ENCODE measurements at places on chromosomes 11 and 22.

DNA sequence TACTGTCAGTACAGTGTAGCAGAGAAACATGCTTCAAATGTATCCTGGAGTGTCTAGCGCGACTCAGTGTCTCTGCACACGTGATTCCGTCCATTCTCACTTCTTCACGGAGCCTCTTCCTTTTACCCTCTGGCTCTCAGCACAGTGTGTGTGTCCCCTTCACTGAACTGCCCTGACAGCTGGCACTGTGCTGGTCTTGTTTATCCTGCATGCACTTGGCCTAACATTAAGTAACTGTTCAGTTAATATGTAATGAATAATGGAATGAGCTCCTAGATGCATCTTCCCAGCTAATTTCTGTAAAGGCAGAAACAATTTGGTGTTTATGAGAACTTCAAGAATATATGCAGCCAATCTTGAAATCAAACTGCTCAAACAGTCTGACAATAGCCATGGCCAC lies 44.4 kb downstream of the KMT5B start:
- DNase-seq: no peak

- no peak for DNase-seq
Measured at GRCh38 chr11:61362542-61362875, 335 bp downstream of the TMEM138 start.

DNA sequence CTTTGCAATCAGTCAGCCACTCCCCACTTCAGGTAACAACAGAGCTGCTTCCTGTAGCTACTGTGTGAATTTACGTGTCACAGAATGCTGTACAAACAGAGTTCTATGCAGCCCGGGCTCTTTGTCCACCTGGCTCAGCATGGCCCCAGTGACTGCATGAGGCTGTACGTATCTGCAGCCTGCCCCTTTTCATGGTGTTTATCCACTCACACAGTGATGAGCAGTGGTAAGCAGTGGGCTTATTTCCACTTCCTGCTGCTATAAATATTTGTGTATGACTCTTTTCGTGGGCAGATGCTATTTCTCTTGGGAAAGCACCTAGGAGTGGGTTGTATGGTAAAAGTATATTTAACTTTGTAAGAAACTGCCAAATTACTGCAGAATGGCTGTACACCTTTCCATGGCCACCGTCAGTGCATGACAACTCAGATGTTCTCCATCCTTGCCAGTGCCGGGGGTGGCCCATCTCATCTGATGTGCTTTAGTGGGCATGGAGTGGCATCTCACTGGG lies 43.3 kb downstream of the MYEOV start:
- no peak for DNase-seq

GRCh38 chr22:30605449-30606110 lies 1.4 kb upstream of the TCN2 start:
- DNase-seq: no peak

DNA sequence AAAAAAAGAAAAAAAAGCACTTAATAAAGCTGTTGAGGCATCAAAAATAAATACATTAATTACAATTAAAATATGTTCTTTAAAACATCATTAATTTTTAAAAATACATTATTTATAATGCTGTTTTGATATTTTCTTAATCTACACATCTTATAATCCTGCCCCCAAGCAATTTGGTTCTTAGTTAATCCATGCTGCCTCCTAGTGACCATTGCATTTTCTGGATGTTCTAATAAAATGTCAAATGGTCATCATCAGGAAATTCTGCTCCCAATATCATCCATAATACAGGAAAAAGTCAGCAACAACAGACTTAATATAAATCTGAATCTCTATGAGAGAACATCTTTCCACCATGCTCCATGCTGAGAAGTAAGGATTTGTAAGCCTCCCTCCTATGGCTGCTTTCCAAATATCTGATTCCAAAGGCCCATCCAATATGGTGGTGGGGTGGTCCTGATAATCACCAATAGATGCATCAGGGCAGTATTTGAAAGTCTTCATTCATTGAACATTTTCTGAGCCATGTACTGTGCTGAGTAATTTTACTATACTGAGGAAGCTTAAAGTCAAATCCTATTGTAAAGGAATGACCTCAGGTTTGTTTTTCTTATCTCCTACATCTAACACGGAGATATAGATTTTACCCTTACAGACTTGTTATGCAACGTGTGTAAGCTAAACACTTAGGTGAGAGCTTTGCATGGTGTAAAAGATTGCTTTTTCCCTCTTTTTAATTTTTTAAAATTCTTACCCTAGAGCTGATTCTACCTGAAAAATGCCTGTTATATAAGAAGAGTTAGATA lies 124.7 kb upstream of the BMAL1 start:
- DNase-seq: no peak

DNA sequence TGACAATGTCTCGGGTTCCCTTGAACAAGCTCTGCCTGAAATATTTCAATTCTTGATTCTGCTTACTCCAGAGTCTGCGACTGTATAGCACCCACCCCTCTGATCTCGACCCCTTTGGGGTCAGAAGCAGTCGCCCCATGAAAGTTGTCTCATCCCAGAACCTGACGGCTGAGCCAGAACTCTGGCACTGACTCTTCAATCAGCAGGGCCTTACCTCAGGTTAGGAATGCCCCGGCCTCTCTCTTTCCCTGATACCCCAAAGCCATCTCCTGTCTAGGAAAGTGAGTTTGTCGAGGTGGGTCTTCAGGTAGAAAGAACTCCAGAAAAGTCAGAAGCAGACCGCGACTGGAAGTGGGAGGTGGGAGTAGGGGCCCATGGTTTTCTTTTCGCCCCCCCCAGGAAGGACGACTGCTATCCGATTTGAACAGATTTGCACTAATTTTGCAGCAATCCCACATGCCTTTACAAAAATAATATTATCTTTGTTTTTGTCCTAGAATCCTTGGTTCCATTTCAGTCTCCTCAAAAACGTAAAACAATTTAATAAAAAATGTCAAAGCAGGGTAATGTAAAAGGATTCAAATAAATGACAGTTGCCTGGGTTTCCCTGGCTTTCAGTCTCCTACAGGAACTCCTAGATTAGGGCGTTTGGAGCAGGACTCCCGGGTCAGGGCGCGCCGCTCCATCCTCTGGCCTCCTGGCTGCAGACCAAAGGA lies 898 bp upstream of the ROBO3 start:
- DNase-seq: no peak

DNA sequence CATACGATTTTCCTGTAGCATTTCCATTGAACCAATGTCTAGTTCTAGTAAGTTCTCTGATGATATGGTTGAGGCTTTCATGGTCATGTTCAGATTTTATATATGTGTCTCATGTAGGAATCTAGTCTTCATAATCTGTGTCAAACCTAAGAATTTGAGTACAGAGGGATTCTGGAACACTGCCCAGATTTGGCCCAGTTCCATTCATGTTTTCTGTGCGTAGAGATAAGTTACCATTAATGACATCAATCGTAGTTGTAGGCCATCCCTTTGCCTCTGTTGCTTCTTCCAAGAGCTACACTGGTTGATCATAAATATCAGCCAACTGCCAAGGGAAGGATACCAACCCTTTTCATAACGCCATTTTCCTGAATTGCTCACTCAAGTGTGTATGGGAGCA lies 23.3 kb downstream of the ST3GAL4 start:
- DNase-seq: no peak

GRCh38 chr11:66981976-66982578 lies 7.0 kb downstream of the C11orf86 start:
- no peak for DNase-seq

- DNase-seq: no peak
Measured at GRCh38 chr11:2759228-2760195, 59.7 kb upstream of the KCNQ1OT1 start.

DNA sequence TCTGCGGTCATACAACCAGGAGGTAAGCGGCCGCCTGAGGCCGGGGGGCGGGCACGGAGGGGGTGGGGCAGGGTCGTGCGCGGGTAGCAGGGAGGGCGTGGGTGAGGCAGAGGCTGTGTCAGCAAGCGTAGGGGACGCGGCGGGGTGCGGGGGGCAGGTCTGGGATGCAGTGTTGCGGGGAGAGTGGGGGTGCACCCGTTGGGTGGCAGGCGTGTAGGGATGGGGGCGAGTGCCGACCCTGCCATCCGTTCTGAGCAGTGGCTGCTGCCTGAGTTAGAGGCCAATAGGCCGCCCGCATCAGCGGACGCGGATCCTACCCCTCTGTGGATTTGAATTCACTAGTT lies 1.4 kb downstream of the RIC8A start:
- DNase-seq: no peak

GRCh38 chr11:113778111-113778910 lies 1.3 kb upstream of the CLDN25 start:
- DNase-seq: no peak

GRCh38 chr11:19589567-19590260 lies 122.9 kb upstream of the NAV2 start:
- no peak for DNase-seq

DNA sequence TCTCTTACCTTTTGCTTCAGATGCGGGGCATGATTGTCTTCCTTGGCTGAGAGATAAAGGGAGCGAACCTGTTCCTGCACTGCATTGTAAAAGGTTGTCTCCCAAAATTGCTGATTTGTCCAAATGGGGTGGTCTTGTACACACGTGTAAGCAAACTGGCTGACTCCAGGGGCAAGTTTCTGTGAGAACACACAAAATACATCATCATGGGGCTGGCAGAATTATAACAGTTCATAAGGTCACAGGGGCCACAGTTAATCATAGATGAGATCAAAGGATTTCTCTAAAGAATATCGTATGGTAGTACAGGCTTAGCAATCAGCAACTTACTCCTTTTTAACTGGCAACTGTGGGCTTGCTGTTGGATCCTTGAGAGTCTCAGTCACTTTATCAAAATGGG lies 194.3 kb downstream of the SWAP70 start:
- no peak for DNase-seq

DNA sequence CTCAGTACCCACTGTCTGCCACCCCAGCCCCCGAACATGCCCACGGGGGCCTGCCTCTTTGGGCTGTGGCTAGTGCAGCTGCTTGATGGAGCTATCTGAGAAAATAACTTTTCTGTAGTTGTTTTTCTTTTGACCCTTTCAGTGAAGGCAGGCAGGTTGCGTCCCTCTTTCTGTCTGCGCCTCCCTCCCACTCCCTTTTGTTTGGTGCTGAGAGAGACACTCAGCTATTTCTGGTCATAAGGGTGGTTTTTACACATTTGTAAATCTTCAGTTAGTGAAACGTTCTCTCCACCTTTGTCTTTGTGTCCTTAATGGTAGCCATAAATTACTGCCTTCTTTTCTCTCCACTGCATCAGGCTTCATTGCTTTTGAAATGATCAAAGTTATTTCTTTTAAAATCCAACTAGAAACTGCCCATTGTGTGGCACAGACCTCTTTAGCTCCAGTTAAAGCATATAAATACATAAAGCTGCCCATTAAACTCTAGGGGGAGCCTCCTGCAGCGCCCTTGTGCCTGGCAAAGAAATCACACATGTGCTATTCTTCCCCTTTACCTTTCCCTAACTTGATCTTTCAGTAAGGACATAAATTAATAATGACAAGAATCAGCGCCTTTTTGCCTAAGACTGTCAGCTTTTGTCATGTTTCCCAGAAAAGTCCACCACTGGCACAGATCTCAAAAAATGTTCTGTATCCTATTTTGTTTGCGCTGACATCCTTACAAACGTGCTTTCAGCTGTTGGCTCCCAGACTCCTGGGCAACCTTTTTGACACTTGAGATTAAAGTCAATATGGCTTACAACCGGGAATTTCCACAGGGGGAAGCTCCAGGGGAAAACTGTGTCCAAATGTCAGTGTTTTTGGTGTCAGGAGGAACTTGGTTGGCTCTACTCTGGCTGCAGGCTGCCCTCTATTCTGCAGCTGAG lies 1.7 kb upstream of the SCUBE2 start:
- no peak for DNase-seq

- DNase-seq: peak; percentile 63
Measured at GRCh38 chr22:23716811-23717801, 26.3 kb downstream of the RGL4 start.

DNA sequence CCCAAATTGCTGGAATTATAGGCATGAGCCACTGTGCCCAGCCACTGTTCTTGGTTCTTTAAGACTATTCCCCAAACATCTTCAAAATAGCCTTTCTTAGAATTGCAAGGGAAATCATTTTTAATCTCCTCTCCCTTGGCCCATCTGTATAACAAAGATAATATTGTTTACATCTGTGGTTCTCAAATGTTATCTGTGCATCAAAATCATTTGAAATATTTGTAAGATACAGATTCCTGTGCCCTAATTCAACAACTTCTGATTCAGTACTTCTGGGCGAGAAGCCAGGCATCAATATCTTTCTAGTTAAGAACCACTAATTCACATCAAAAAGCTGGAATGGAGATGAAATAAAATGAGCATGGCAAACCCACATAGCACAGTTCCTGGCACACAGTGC lies 83.0 kb downstream of the TMPRSS5 start:
- DNase-seq: no peak

- no peak for DNase-seq
Measured at GRCh38 chr11:133388975-133389568, 143.2 kb downstream of the OPCML start.

DNA sequence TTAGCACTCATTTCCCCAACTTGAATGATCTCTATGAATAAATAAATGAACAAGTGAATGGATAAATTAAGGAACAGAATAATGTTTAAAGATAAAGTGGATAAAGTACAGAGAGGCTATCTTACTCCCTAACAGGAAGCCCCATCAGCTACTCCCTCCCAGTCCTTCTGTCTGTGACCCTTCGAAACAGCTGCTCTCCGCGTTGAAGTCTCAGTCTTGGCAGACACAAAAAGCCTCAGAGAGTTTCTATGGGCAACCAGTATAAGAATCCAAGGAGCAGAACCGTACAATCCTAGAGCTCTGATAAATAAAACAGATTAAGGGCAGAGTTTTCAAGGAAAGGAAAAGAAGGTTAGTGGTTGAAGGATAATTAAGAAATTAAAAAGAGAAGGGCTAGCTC lies 35.0 kb downstream of the GUCY1A2 start:
- no peak for DNase-seq

GRCh38 chr11:30365793-30366517 lies 43.1 kb downstream of the ARL14EP start:
- DNase-seq: no peak

DNA sequence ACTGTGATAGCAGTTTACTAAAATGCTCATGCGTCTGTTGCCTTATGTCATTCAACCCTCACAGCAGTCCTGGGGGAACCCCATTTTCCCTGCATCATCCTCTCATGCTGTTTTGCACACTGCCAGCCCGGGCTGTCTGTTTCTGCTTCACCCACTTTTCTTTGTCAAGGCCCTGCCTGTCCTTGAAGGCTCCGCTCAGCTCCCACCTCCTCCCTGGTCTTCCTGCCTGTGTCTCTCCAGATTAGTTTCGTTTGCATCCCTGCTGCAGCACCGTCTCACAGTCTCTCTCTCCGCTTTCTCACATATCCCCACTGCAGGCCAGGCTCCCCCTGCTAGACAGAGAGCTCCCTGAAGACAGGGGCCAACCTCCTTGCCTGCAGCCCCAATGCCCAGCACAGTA lies 29.9 kb downstream of the SERPINH1 start:
- DNase-seq: no peak

Measured in activated CD8-positive, alpha-beta memory T cell treated with anti-CD3 and anti-CD28 coated beads for 4 hours (primary cell).